ENCODE measurements at places on chromosomes 16 and 17. TPM values are rescaled to one million over a fixed set of nuclear protein-coding genes. Genes with fewer than 3 reads are reported as not detected.

Gene PLA2G10
- total RNA-seq = not detected

Gene C16orf96
- 0.04 TPM for total RNA-seq

Gene FAAP100
- total RNA-seq = 20.1 TPM

Gene TMC8
- 0.20 TPM for total RNA-seq

Gene KRT23
- not detected for total RNA-seq

Gene CD300LB
- not detected for total RNA-seq

Gene CES5A
- total RNA-seq = not detected

Gene NME3
- total RNA-seq = 55.9 TPM

Gene DCTN5
- total RNA-seq = 75.2 TPM

Gene NUDT21
- total RNA-seq = 120 TPM

Gene LPO
- total RNA-seq = not detected

Gene B3GNT9
- 8.8 TPM for total RNA-seq

Gene HOXB4
- total RNA-seq = 0.16 TPM

Gene KRTAP1-5
- not detected for total RNA-seq

Gene ABCC3
- total RNA-seq = 97.9 TPM

Gene NOS2
- total RNA-seq = 0.22 TPM

Gene GUCY2D
- not detected for total RNA-seq

Gene ACE
- total RNA-seq = 0.71 TPM

Gene RASD1
- total RNA-seq = 1.2 TPM

Gene CDC27
- total RNA-seq = 84.3 TPM

Gene PRSS21
- not detected for total RNA-seq

Gene PRSS36
- 1.1 TPM for total RNA-seq

Gene C17orf113
- total RNA-seq = 0.40 TPM

Gene ZC3H18
- total RNA-seq = 51.6 TPM

Gene OR1F1
- total RNA-seq = 0.76 TPM

Gene SLC5A2
- total RNA-seq = 0.16 TPM

Gene CHP2
- not detected for total RNA-seq

Gene PARD6A
- total RNA-seq = 1.8 TPM

Gene SMIM36
- total RNA-seq = not detected

Gene NPIPA2
- 2.0 TPM for total RNA-seq

Gene PHLPP2
- 9.8 TPM for total RNA-seq

Gene SOX9
- total RNA-seq = 8.3 TPM

Gene TP53TG3F
- total RNA-seq = not detected

Gene TNK1
- total RNA-seq = 1.9 TPM

Gene DHRS11
- total RNA-seq = 9.2 TPM

Gene PRR15L
- 1.6 TPM for total RNA-seq

Gene KRTAP3-2
- not detected for total RNA-seq

Gene GJC1
- total RNA-seq = 35.8 TPM

Gene SLC39A11
- 17.3 TPM for total RNA-seq

Gene VAT1
- total RNA-seq = 231 TPM

Gene WFDC1
- not detected for total RNA-seq

Gene JPH3
- total RNA-seq = 2.4 TPM

Gene EDC4
- 69.7 TPM for total RNA-seq

Gene CSHL1
- not detected for total RNA-seq

Gene LITAFD
- total RNA-seq = not detected

Gene ABCC12
- 0.20 TPM for total RNA-seq

Gene KRTAP4-9
- not detected for total RNA-seq

Gene SMTNL2
- total RNA-seq = 1.3 TPM

Gene ANKFN1
- total RNA-seq = not detected

Gene SLC6A2
- not detected for total RNA-seq
